ENCODE measurements at places on chromosomes 3 and 15.
A peak's percentile ranks its signal among the peaks of the same experiment; 100 is the strongest.

DNA sequence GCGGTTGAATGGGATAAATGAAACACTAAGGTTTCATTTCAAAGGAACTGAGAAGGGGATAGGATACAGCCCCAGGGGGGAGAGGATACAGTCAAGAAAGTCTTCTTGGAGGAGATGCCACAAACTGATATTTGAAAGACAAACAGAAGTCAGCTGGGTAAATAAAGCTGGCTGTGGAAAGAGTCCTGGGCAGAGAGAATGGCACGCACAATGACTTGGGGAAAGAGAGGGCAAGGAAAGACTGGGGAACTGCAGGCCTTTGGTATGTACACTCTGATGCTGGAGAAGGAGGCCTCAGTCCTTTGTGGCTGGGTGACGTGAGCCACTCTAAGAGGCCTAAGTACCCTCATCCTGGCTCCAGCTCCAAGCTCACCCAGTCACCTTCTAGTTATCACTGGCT is 45.2 kb upstream of the LMCD1 start:
- DNase-seq = no peak

GRCh38 chr3:7144697-7145308 is 283.9 kb downstream of the GRM7 start:
- DNase-seq = peak; percentile 51

GRCh38 chr15:64144565-64145281 is 6.8 kb upstream of the SNX22 start:
- peak; percentile 45 for DNase-seq

DNA sequence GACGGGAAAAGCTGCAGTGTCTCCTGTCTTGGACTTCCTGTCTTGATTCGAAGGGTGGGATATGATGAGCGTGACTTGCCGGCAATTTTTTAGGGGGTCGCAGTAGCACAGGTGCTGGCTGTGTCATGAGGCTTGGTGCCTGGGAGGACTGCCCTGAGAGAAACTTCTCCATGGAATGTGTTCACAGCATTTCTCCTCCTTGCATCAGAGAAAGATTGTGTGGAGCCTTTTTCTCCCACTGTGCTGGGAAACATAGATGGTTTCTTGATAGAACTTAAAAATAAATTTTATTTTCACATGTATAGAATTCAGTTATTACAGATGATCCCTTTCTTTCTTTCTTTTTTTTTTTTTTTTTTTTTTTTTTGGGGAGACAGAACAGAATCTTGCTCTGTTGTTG is 121.4 kb downstream of the KLHL25 start:
- no peak for DNase-seq

DNA sequence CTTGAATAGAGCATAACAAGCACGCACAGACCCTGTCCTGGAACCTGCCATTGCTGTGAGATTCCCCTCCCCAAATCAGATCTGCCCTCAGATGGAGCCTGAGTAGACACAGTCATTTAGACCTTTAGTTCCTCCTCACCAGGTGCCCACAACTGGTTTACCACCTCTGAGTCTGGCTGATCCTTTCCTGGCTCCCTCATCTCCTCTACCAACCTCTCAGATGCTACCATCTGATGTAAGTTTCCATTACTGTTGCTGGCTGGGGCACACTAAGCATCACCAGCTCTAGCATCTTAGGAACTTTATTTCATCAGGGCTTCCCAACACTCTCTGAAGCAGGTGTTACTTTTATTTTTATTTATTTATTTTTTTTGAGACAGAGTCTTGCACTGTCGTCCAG is 288.3 kb downstream of the TLE3 start:
- no peak for DNase-seq

DNA sequence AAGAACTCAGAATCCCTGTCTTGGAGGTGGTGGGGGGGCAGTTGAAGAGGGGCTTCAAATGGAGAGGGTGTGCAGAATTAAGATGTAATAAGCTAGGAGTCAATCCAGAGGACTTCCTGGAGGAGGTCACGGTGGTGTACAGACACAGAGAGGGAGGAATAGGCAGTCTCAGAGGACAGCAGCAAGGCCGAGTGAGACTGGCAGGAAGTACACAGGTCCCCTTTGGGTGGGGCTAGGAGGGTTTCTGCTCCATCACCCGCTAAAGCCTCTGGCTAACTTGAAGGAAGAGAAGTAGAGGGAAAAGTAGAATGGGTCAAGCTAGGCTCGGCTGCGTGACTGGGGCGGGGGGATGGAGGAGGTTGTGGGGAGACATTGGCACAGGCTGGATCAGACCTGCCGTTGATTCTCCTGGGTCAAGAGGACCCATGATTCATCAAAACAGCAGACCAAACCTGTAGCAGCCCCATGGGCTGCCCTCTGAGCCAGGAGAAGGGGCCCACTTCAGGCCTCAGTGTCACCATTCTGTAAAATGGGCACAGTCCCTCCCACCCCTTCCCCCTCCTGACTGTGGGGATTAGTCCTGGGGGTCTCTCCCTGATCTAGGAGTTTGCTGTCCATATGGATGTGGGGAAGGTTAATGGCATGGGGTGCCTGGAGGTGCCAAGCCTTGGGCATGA is 16.9 kb downstream of the CSPG4 start:
- DNase-seq = no peak

DNA sequence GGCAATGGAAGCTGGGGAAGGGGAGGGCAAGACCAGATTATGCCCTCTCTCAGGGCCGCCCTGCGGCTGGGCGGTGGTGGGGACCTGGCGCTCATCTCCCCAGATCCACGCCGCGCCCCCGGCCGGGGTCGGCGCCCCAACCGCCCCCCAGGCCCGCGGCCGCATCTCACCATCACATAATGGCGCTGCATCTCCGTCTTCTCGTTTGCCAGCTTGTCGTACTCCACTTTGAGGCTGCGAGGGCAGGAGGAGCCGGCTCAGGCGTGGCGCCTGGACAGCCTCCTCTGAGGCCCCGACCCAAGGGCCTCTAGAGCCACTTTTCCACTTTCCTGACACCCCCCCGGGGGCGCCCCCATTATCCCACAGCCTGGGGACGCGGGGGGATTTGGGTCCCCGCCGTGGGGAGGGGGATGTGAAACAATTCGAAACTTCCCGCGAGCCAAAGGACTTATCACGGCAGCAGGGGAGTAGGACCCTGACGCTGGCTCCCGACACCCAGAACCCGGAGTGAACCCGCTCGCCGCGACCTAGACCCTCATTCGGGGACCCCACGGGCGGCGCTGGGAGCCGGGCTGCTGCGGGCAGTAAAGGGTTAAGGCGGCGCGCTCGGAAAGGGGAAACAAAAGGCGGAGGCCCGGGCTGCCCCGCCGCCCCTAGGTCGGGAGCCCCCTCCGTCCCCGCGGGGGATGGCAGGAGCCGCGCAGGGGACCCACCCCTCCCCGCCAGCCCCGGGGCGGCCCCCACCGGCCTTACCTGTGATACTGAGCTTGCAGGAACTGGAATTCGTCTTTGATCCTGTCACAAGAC is 2.1 kb downstream of the TLE3 start:
- peak; percentile 67 for DNase-seq

GRCh38 chr15:71085809-71086208 is 29.5 kb upstream of the THSD4 start:
- no peak for DNase-seq

DNA sequence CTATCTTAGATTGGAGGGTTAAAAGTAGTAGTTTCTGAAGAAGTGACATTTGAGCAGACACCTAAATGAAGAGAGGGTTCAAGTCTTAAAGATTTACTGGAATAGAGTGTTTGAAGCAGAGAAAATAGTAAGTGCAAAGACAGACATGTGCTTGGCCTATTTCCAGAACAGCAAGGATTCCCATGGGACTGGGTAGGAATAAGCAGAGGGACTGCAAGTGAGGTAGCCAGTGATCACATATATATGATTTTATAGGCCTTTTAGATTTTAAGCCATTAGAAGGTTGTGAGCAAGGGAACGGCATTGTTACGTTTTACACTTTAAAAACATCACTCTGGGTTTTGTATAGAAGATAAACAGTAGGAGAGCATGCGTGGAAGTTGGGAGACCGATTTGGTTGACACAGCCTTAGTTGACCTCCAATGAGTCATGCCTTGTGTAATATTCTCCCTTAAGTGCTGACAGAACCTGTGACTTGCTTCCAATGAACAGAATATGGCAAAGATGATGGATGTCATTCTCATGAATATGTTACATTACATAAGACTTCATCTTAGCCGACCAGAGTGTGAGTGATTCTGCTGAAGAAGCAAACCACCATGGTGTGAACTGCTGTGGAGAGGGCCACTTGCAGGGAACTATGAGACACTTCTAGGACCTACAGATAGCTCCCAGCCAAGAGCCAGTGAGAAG is 37.1 kb upstream of the SLC4A7 start:
- DNase-seq = no peak

GRCh38 chr3:77467702-77468625 is 428.1 kb downstream of the ROBO2 start:
- DNase-seq = no peak

DNA sequence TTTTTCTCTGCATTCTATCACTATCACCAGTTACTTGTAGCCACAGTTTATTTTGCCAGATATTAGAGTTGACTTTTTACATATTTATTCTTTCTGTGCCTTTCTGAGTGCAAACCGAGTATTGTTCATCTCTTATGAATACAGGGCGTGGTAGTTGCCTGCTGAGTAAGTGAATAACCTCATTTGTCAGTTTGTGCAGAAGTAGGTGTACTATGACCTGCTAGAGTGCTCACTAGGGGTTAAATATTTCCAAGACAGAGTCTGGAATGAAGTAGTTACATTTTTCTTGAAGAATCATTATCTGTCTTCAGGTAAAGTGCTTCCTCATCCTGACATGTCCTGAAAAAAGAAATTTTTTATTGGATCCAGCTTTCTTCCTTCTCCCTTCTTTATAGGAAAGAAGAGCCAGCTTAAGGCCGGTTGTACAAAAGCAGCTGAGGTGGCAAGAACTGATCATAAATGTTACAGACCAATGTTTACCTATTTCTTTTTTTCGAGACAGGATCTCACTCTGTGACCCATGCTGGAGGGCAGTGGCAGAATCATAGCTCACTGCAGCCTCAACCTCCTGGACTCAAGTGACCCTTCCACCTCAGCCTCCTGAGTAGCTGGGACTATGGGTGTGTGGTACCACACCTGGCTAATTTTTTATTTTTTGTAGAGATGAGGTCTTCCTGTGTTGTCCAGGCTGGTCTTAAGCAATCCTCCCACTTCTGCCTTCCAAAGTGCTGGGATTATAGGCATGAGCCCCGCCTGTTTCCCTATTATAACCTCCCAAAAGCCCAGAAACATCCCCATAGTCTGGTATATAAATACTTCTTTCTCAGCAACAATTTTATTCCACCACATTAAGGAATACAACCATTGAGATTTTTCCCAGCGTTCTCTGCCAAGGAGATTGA is 182.5 kb downstream of the TPRG1 start:
- DNase-seq = no peak

DNA sequence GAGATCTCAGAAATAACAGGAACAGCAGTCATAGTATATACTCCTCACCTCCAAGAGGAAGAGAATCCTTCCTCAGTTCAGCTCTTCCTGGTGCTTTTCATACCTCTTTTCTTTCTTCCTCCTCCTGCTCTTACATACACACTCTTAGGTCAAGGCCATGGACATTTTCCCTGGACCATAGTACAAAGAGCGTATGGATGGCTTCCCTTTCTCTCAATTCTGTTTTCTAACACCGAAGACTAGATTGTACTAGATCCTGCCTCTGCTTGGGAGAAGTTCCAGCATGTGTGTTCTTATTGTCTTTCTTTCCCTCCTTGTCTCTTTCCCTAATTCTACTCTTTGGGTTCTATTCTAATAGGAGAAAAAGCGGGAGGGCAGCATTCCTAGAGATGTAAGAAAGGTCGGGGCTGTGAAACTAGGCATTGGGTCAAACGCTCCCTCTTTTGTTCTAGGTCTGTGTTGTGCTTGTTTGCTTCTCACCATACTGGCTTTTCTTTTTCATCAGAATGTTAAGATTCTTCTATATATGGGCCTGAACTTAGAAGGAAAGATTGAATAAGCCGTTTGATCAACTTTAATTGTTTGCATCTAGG is 77.4 kb downstream of the VPS8 start:
- DNase-seq = no peak

- no peak for DNase-seq
Observed at GRCh38 chr15:83404121-83404520, 43.0 kb upstream of the SH3GL3 start.

DNA sequence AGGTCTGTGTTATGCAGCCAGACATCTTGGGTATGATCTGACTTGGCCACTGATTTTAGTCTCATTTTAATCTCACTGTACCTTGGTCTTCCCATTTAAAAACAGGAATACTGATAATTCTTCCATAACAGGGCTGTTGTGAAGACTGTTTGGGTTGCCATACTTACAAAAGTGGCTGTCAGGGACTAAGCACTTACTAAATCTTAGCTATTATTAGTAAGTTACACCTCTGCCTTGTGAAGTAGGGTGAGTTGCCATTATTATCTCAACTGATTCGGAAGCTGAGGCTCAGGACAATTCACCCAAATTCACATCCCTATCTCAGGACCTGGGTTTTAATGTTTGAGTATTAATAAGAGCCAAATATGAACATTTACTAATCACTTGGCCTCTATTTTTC is 12.7 kb downstream of the ZNF385D start:
- no peak for DNase-seq

DNA sequence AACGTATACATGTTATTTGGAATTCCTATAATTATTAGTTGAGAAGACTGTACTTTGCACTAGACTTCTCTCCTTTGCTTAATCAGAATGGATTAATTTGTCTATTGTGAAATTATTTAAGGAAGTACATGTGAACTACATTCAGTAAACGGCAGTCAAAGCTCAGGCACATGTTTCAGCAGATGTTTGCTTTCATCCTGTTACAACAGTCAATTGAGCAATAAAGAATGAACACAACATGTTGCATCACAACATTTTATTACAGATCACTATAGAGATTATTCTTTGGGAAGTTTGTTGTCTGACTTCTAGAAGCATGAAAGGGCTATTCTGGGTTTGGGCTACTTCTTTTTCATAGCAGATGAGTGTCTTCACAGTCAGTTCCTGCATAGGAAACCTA is 39.2 kb downstream of the RAB27A start:
- DNase-seq = peak; percentile 78

- no peak for DNase-seq
Observed at GRCh38 chr3:192445770-192446644, 281.3 kb downstream of the FGF12 start.

DNA sequence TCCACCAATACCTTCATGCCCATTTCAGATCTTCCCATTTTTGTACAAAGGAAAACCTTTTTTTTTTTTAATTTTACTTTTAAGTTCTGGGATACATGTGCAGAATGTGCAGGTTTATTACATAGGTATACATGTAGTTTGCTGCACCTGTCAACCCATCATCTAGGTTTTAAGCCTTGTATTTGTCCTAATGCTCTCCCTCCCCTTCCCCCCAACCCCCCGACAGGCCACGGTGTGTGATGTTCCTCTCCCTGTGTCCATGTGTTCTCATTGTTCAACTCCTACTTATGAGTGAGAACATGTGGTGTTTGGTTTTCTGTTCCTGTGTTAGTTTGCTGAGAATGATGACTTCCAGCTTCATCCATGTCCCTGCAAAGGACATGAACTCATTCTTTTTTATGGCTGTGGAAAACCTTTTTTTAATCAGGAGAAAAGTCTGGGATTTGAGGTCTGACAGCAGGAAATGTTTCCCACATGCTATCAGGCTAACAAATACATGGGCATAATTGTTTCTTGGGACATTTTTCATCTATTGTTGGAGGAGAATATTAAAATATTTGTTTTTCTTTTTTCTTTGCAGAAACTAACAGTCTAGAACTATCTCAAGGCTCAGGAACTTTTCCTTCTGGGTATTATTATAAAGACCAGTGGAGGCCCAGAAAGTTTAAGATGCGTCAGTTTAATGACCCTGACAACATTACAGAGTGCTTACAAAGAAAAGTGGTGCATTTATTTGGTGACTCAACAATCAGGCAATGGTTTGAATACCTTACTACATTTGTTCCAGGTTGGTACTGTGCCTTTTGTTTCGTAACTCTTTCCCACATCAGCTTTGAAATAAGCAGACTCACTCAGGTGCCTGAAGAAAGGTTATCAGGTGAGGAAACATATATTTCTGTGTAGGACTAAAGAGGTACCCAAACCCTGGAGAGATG is 32.8 kb upstream of the NFKBIZ start:
- no peak for DNase-seq
